Activated naive CD4-positive, alpha-beta T cell (primary cell): ENCODE measurements at places on chromosomes 7 and 10.

- no peak for DNase-seq
Observed at GRCh38 chr7:45573661-45574415, at the start of gene ADCY1. Gene ADCY1 (plus strand): TSS chr7:45574368. CDS start chr7:45574544, 176 bp downstream.

- DNase-seq, result no peak
Observed at GRCh38 chr10:77374189-77374656, 263.4 kb downstream of the KCNMA1 start.

GRCh38 chr10:35400595-35401268 lies 64.4 kb downstream of the CCNY start:
- no peak for DNase-seq

DNA sequence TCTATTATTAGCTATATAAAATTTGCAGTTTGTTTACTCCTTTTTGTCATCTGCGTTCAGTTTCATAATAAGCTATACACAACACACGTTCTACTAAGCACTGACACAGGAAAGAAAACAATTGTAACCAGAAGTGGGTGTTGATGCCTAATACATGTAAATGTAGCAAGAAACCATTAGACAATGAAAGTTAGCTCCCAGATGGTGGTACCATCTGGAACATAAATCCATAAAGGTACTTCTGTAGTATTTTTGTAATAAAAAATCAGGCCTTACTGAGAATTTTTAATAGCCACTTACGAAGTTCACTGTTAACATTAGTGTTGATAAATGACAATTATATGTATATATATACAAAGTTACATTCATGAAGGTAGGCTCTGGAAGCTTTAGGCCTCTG lies 194.7 kb downstream of the KCND2 start:
- DNase-seq, result no peak

DNA sequence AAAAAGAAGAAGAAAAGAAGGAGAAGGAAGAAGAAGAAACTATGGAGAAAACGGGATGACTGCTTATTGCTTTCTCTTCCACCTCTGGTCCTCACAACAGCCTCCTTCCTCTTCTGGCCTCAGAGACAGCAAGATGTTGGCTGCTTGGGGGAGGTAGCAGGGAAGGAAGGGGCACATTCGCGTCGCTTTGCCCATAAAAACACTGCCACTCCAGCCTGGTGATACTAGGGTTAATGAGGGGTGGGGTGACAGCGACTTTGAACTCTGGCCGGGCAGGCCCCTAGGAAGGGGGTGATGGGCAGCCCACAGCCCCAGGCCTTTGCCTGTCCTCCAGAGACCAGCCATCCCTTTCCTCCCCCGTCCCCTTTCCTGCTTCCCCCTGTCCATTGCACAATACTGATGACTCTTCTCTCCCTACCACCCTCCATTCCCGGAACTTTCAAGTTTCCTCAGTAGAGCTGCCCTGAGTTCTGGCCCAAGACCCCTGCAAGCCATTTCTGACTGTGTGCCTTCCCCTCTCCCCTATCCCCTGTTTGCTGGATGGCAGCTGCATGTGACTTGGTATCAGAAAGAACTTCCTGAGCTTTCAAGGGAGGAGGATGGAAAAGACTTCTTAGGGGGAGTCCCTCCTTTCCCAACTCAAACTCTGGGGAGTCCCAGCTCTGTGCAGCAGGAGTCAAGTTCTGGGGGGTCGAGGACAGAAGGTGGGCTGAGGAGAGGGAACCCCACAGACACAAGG lies 2.2 kb upstream of the CUEDC2 start:
- DNase-seq, result no peak

DNA sequence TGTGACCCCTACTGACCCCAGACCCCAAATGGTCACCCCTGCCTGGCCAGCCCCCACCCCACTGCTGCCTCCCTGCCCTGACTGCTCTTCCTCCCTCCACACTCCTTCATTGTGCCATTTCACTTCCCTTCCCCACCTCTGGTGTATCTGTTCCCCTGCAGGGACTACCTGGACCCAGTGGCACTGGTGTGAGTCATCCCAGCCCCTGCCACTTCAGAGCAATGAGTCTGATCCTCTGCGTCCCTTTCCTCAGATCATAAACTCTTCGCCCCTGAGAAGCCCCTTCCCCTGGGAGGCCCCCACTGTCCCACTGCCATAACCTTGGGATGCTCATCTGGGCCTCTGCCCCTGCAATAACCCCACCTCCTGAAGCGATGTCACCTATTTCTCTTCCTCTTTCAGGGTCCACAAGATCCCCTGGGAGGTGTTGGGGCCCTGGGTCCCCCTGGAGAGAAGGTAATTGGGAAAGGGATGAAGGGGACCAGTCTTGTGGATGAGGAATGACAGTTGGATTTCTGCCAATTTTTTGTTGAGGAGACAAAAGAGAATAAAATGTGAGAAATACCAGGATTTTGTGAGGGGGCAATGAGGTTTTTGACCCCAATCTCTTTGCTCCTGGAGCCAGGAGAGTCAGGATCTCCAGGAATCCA lies 19.1 kb upstream of the VOPP1 start:
- DNase-seq, result no peak

DNA sequence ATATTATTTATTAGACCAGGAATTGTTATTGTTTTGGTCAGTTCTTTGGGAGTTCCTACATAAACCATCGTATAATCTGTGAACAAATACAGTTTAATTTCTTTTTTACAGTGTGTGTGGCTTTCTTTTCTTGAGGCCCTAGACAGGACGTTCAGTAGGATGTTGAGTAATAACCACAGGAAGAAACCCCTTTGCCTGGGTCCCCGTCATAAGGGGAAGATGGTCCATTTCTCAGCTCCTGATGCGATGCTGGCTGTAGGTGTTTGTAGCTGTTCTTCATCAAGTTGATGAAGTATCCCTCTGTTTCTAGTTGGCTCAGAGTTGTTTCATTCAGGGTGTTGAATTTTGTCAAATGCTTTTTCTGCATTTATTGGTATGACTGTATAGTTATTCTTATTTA lies 219.7 kb upstream of the ADARB2 start:
- DNase-seq, result no peak

- DNase-seq, result no peak
Observed at GRCh38 chr7:31991846-31992245, 78.4 kb downstream of the PDE1C start.

DNA sequence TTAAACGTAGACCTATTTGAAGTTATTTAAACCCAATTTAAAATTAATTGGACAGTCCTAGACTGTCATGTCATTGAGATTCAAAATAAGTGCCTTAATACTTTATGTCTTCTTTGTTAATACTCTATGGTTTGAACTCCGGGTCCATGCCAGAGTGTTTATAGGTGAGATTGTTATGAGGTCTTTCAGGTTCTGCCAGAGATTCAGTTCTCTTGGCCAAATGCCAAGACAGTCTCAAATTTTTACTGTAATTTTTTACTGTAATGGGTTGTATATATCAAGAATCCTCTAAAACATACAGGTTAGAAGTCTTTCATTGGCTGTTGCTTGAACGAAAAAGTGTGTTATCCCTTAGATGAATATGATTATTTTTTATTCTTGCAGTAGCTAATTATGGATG lies 3.9 kb downstream of the ADD3 start:
- no peak for DNase-seq

DNA sequence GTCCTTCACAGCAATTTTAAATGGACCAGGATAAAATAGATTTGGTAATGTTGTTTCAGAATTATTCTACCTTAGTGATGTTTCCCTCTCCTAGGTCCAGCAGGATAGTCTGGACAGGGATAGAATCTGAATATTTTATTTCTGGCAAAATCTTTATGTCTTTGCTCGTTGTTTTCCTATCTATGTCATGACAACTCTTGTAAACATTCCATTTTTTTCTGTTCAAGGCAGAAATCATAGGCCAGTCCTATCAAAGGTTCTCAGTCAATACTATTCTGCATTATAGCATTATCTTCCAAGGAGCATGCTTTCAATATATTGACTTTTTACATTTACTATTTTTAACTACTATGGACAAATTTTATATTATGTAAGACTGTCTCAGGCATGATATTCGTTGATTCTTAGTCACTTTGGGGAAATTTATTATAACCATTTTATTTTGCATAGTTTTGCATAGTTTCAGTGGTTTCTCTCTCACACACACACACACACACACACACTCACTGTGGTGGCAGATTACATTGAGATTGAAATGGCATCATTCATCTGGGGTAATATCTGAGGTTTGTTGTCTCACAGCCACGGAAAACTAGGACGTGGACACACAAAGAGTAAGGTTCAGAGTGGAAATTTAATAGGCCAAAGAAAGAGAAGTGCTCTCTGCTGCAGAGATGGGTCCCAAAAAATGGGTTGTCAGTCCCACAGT lies 17.2 kb downstream of the TAS2R60 start:
- no peak for DNase-seq

DNA sequence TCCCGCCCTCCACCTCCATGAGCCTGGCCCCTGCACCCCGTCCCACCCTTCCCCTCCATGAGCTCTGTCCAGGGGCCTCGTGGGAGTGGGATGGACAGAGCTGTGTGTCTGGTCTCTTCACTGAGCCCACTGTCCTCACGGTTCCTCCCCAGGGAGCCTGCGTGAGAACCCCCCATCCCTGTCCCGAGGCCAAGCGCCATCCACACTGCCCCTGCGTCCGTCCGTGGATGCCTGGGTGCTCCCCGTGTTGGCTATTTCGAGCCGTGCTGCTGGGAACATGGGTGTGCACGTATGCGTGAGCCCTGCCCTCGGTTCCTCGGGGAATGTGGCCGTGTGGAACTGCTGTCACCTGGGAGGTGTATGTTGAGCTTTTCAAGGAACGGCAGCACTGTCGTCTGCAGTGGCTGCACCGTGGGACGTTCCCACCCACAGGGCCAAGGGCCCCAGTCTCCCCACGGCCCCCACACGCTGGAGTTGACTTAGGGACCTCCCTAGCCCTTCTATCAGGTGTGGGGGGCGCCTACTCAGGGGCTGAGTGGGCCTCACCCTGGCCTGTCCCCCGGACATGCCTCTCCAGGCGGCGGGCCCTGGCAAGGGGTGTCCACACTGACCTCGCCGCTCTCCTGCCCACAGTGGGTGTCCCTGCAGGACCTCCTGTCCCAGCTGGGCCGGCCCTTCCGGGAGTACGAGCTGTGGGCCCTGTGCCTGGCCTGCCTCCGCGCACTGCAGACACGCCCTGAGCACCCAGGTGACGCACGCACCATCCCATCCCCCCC lies 28.1 kb downstream of the KNDC1 start:
- no peak for DNase-seq

DNA sequence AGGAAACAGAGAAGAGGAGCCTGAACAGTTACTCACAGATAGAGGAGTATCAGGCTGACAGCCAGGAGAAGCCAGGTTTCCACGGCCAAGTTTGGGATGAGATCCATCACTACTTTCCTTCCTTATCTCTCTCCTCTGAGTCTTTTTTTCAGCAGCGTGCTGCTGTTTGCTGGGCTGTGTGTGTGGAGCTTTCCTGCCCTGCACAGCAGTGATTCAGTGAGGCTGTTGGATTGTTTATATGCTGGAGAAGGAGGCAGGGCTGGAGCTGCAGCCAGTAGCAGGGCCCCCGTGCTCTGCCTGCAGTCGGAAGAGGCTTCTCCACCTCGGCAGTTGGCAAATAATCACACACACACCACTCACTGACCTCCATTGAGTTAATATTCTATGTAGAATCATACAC lies at the start of gene CYP3A7:
TSS of gene CYP3A7 (minus strand) at position 210 of the 400 bp plus-strand sequence. CDS start at position 107, 103 bp downstream.
- DNase-seq, result no peak

DNA sequence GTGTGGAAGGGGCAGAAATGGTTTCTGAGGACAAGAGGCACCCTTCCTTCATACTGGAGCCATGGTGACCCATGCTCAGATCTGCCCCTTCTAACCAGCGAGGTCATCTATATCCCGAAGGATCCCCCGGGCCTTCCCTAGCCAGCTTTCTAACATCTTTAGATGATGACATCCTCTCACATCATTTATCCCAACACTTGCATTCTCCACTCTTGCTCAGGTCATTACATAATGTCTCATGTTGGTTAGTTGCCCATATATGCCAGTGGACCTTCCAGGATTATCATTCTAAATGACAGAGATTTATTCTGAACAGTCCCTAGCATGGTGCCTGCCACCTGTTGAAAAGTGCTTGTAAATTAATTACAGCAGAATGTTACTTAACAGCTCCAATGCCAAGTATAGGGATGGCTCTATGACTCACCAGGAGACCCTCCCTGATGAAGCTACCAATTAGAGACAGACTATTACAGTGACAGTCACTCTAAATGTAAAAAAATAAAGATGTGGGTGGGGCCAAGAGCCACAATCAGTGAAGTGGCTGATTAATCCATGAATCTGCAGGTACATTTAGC lies 22.6 kb upstream of the ABLIM1 start:
- DNase-seq, result no peak

DNA sequence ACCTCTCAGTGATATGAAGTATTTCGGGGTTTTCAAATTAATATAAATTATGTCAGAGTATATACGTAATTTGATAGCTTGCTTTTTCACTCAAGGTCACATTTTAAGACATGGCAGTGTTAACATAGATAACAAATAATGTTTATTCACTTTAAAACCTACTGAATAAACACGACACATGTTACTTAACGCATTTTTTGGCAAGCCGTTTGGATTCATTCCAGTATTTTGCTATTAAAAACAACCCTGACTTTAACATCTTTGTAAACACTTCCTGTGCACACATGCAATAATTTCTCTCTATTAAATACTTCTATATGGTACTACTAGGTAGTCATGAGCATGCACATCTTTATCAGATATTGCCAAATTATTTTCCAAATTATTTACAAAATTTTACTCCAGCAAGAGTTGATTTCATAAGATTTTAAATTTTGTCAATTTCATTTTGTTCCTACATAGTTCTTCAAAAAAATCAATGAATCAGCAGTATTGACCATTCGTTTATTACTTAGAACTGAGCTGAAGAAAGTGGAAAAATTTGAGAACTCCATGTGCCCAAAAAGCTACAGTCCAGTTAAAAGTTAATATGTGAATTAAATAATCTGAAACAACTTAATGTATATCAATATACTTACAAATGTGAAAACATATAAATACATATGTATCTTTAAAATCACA lies 26.8 kb upstream of the THSD7A start:
- no peak for DNase-seq

GRCh38 chr10:72462261-72462660 lies 107.5 kb upstream of the DNAJB12 start:
- DNase-seq, result no peak

DNA sequence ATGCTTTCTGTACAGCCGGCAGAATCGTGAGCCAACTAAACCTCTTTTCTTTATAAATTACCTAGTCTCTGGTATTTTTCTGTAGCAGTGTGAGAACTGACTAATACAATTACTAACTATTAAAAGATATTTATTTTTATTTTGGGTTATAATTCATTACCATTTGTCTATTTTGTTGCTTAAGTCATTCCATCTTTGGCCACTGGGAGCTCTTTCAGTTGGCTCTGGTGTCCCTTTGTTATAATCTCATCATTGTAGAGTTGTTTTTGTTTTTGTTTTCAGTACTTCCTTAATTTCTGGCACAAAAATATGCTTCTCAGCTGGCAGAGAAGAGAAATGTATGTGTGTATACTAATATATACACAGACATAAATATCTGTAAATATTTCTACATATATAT lies 807.9 kb upstream of the MBL2 start:
- no peak for DNase-seq
